Femur (tissue), 1 donor: ENCODE measurements at places on chromosomes 16 and 17.

GRCh38 chr17:73318836-73319235, 7.0 kb upstream of the CDC42EP4 start:
- DNase-seq: no peak

DNA sequence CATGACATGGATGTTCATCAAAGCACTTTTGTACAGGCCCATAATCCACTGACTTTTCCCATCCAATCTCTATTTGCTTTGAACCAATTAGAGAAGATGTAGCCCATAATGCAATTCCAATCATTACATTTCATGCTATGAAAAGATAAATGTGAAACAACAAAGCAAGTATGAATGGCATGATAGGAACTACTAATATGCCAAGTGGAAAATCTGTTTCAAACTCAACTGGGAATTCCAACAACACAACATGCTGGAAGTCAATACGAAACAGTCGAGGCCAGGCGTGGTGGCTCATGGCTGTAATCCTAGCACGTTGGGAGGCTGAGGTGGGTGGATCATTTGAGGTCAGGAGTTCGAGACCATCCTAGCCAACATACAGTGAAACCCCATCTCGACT, 39.6 kb upstream of the TMEM97 start:
- DNase-seq: no peak

DNA sequence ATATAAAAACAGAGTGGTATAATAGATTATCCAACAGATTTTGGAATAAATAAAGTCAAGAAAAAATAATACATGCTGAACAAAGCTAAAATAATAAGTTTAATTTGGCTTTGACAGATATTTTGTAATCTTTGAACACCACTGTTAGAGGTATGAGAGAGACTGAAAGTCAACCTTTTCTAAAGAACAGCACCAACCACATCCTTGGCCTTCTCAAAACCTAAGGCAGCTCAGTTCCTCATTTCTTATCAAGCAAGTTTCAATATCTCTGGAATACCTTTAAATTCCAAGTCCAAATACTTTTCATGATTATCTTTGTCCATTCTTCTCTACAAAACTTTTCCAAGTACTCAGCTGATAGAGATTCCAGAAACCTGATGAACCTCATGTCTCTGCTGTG, 1603.8 kb downstream of the CDH8 start:
- DNase-seq: no peak

GRCh38 chr16:11632455-11632939, 35.8 kb upstream of the SNN start:
- peak; percentile 80 for DNase-seq
